ENCODE measurements at places on chromosomes 6 and 20.

GRCh38 chr6:156174031-156174890 lies 602.9 kb upstream of the ARID1B start:
- DNase-seq, result no peak

DNA sequence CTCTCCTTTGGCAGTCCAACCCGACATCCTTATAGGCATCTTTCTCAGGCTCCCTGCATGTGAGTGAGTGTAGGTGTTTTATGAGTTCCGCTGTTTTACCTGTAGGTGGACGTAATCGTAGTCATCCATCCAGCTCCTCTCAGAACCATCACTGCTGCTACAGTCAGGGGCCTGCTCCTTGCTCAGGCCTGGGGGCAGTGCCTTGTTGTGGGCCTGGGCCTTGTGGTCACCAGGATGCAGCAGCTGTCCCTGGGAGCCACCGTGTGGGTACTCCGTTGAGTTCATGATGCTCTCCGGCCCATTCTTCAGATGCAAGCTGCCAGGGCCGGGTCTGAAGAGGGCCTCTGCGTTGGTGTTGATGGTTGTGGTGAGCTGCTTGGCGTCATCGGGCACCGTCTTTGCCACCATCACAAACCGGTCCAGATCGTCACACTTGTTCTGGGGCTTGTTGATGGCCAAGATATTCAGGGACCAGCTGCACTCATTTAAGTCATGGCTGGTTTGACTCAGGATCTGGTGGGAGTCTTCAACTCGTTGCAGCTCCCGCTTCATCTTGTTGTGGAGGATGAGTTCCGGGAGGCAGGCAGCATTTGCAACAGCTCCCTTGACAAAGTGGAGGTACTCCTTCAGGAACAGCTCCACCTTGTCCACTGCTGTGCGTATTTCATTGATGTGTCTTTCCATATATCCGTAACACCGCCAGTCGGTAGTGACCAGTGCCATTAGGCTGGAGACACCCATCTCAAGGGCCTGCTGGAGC lies 42.4 kb downstream of the NEDD9 start:
- DNase-seq, result no peak

- no peak for DNase-seq
Observed at GRCh38 chr6:51644426-51644825, 443.0 kb downstream of the PKHD1 start.

GRCh38 chr6:11538052-11538818 lies 686 bp downstream of the TMEM170B start:
- peak; percentile 8 for DNase-seq

DNA sequence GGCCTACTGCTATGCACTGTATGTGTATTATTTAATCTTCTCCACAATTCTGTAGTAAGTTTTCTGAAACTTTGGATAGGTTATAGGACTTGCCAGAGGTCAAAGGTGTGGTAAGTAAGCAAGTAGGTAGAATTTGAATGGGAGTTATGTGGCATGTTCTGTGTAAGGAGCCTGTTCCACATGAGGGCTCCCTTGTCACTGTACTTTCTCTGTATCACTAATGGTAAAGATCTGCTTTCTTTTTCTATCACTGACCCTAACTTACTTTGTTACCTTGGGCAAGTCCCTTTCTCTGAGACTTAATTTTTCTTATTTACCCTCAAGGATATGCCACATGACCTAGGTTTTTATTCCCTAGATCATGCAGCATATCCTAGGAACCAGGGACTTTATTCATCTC lies 50.3 kb downstream of the EIF2S2 start:
- no peak for DNase-seq

DNA sequence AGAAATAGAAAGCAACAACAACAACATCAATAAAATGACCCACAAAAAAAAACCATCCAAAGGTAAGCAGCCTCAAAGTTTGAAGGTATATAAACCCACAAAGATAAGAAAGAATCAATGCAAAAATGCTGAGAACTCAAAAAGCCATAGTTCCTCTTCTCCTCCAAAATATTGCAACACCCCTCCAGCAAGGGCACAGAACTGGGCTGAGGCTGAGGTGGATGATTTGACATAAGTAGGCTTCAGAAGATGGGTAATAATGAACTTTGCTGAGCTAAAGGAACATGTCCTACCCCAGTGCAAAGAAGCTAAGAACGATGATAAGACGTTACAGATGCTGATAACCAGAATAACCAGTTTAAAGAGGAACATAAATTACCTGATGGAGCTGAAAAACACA lies 188.8 kb upstream of the BTBD3 start:
- DNase-seq, result no peak

DNA sequence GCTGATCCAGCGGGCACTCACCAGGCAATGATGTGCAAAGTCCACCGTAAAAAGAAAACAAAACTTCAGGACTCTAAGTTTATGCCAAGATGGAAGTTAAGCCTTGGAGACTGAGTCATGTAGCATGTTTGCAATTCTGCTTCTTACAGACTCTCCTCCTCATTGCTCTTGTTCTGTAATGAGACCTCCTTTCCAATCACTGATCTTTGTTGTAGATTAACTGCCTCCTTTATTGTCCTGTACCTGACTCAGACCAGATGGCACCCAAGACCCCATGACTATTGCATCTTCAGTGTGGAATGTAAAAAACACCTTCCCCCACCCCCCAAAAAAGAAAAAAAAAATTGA lies 11.2 kb downstream of the NEU1 start:
- no peak for DNase-seq

- no peak for DNase-seq
Observed at GRCh38 chr20:47020231-47020630, 125.6 kb downstream of the EYA2 start.

- DNase-seq, result no peak
Observed at GRCh38 chr20:4880051-4880450, 121.3 kb downstream of the SLC23A2 start.

GRCh38 chr6:128759447-128759846 lies 123.5 kb upstream of the LAMA2 start:
- DNase-seq, result no peak

DNA sequence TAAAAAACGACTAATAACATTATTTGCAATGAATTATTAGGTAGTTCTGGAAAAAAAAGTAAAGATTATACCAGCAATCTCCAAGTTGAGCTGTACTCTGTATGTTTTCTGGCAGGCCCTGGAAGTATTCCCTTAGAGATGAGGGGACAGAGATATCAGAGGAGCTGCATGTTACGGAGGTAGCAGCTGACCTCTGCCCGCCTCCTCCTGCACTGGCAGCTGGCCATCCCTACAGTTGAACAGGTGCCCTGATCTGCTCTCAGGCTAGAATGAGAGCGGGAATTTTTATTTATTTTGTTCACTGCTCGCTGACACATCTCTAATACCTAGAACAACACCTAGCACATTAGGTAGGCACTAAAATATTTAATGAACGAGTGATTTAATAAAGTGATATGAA lies 23.1 kb downstream of the FBXL4 start:
- DNase-seq, result no peak

GRCh38 chr6:35777356-35778102 lies 1.1 kb downstream of the CLPSL2 start:
- no peak for DNase-seq

DNA sequence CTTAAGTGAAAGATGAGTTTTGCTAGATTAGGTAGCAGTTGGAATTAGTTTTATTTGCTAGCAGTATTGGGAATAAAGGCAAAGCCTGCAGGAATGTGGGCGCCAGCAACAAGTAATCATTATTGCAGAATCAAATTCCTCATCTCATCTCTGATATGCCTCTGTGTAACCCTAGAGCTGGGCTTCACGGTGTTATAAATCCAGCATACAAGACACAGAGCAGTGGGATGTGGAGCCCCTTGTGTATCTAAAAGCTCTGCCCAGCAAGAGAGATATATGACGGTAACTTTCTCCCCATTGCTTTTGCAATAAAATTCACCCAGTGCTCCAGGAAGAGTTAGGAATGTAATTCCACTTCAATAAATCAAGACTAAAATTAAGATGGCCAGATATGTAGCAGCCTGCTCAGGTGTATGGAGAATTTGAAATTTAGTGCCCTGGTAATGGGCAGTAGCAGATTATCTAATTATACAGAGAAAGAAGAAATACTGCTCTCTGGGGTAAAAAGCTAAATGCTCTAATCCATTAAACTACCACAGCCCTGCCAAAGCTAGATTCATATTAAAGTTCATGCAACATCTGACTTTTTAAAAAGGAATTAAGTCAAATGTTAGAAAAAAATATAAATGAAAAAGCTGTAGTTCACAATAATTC lies 5.6 kb upstream of the BLOC1S5 start:
- no peak for DNase-seq

DNA sequence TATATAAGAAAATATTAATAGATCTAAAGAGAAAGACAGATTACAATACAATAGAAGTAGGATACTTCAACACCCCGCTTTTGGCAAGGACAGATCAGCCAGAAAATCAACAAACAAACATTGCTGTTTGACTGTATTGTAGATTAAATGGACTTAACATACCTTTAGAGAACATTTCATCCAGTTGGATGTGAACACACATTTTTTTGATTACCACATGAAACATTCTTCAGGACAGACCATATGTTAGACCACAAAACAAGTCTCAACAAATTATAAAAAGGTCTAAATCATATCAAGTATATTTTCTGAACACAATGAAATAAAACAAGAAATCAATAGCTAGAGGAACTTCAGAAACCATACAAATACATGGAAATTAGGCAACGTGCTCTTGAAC lies 148.2 kb downstream of the TRMT11 start:
- no peak for DNase-seq

DNA sequence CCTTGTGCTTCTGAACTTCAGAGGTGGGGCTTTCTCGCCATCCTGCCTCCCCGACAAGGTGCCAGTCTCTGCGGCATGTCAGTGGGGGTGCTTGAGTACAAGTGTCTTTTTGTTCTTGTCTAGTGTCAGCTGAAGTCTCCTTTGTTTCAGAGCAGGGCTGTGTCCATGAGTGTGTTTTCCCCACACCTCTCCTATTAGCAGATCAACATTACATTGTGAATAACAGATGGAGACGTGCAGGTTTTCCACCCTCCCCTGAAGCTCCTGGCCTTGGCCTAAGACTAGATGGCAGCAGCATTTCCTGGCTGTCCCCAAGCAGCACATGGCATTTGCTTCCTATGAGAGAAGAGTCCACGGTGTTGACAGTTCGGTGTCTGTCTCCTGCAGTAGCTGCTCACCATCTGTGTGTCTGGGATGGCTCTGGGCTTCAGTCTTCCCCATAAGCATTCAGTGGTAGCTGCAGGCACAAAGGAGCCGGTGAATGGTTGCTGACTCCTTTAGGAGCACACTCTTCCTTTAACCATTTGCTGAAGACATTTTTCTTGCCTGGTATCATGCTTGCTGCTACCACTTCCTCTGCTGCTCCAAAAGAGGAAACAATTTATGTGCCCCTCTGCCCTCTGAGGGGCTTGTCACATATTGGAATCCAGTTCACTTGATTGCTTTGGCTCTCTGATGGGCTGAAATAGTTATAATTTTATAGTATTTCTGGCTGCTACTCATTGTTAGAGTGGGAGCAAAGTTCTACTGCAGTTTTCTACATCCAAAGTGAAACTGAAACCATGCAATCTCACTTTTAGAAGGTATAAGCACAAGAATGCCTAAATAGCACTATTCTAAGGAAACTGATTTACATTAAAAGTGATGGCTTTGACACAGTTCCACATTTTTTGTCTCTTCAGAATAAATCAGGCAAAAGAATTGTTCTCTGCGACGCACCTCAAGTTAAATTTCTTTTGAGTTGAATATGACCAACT lies 913.0 kb downstream of the C6orf118 start:
- DNase-seq, result no peak

DNA sequence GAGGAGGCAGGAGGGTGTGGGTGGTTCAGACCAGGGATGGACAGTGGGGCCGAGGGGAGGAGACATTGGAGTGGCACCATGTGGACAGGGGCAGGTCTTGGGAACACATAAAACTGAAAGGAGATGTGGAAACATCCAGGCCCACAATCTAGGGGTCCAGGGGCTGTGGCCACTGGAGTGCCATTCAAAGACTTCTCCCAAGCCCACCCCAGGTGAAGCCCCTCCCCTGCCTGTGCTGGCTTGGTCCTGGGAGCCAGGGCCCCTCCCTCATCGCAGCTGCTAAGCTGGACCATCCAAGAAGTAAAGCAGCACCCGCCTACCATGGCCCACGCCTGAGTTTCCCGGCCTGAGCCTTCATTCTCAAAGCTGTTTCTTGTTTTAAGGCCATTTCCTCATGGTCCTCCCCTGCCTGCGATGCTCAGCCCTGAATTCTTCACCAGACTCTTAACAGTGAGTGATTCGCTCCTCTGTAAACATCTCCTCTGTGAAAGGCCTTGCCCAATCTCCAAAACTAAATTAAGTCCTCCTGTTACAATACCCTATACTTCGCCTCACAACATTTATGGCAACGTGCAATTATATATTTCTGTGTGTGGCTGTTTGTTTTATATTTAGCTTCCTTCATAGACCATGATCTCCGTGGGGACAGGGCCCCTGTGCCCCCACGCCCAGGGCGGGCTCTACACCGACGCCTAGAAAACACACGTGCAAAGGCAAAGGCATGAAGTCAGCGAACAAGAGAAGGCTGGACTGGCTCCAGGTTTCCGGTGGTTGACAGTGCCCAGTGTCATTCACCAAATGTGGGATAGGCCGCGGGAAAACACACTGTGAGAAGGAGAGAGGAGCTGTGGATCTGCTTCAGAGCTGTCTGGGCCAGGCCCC lies 267.8 kb downstream of the ERMARD start:
- DNase-seq, result no peak

DNA sequence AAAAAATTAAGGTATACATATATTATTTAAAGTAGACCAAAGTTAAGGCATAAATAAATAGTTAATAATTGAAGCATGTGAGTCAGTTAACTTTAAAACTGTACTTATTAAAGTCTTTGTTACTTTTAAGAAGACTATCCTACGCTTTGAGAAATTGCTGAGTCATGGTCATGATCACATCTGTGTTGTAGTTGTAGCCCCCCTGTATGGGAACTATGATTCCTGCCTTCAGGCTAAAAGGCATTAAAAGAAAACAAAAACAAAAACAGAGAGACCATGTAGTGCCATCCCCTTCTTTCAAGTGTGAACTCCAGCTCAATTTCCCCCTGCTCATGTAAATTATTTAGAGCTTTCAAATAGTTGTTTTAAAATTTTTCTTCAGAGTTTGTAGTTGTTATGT lies 123.4 kb downstream of the FLRT3 start:
- DNase-seq, result no peak

GRCh38 chr6:11772109-11772825 lies 6.3 kb downstream of the ADTRP start:
- DNase-seq, result no peak

DNA sequence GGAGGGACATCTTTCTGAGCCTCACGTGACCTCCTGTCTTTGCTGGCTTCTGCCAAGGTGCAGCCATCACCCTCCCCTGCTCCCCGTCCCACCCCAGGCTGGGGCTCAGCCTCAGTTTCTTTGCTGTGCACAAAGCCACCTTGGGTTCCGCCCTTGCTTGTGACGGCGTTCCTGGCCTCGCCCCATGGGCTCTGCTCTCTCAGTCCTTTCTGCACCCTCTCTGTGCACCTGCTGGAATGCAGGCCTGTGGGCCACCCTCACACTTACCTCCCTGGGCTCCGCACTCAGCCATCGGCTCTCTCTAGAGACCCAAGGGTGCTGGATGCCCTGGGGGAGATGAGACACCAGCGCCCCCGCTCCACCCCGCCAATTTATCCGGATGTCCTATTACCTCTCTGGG lies 28.3 kb downstream of the BANF2 start:
- DNase-seq, result no peak

- no peak for DNase-seq
Observed at GRCh38 chr20:61422636-61423425, 170.8 kb downstream of the CDH4 start.

All from stimulated activated CD4-positive, alpha-beta T cell treated with anti-CD3 and anti-CD28 coated beads, Interleukin-15, amount 100 ng/mL, for 1 hour (primary cell).